ENCODE measurements at places on chromosomes 12 and 14.

DNA sequence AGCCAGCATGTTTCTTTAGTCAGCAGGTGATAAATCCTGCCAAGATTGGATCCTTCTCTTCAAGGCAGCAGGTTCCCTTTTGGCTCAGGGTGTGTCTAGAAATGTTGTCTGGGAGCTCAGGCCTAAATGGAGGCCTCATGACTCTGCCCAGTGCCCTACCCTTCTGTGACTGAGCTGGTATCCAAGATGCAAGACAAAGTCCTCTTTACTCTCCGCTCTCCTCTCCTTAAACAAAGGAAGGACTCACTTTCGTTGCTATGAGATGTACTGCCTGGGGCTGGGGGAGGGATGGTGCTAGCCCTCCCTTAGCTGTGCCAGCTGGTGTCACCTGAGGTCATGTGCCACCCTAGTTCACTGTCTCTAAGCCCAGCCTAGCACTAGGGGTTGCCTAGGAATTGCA is 13.8 kb upstream of the TMPRSS12 start:
- no peak for DNase-seq

GRCh38 chr14:95521001-95521400 is 4.6 kb upstream of the SYNE3 start:
- no peak for DNase-seq

DNA sequence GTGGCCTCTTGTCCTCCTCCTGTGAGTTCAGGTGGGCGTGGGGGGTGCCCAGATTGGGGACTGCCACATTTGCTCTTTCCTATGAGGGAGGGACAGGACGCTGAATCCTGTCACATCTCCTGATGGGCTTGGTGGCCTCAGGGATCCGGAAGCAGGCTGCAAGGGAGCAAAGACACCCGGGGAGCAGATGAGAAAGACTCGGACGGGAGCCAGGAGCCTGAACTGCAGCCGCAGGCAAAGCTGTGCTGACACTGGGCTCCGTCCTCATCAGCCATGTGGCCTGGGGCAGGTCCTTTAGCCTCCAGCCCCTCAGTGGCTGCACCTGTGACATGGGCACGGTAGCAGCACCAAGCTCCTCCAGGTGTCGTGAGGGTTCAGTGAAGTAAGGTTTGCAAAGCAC is 40.8 kb upstream of the RFLNA start:
- no peak for DNase-seq

DNA sequence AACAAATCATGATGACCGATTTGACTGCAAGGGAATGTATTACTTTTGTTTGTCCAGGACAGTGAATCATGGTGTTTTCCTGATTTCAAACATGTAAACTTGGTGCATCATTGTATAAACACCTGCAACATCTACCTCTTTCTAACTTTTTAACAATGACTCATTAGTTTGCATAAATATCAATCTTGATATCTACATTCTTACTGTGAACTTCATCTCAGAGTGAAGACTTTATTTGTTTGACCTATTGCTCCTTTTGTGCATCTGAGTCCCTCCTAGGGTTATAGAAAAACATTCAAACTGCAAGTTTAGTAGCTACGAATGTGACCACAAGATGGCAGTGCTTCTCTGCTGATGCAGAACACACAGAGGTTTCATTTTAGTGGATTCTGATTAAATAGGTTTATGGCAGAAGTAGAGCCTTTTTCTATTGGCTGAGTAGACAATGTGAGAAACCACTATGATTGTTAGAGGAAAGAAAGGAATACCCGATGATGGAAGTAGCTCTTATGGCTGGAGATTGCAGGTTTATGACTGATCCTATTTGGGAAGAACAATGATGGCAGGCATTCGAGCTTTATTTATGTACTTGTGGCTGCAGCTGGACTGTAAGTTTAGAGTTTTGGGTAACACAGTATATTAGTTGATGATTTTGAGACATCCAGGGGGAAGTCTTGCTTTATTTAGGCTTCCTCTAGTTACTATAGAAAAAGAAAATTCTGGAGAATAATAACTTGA is 244.2 kb upstream of the OR4E1 start:
- peak; percentile 33 for DNase-seq

GRCh38 chr14:58138031-58138713 is 13.8 kb downstream of the ARMH4 start:
- DNase-seq, result no peak

DNA sequence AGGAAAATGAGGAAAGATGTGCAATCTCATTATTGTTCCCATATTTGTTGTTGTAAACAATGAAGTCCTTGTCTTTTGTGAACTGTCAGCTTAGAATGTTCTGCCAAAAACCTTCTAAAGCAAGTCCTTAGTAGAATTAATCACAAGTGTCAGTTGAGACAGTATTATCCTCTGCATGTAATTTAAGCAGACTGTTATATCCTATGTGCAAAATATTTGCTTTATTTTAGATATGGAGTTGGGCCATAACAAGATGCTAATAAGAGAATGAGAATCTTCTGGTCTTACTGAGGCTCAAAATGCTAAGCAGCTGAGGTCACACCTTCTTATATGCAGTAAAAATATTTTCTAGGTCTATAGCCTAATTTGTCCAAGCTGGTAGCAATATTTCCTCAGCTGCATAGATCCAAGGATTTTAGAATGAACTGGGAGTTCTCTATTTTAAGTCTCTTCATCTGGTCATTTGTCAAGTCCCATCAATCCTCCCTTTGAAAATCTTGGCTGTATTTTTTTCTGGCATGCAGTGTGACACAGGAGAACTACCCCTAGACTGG is 222.3 kb upstream of the NAV3 start:
- DNase-seq, result no peak

GRCh38 chr12:69648476-69648875 is 37.8 kb upstream of the LRRC10 start:
- DNase-seq, result no peak

- no peak for DNase-seq
Observed at GRCh38 chr12:52690351-52691075, 10.3 kb upstream of the KRT1 start.

DNA sequence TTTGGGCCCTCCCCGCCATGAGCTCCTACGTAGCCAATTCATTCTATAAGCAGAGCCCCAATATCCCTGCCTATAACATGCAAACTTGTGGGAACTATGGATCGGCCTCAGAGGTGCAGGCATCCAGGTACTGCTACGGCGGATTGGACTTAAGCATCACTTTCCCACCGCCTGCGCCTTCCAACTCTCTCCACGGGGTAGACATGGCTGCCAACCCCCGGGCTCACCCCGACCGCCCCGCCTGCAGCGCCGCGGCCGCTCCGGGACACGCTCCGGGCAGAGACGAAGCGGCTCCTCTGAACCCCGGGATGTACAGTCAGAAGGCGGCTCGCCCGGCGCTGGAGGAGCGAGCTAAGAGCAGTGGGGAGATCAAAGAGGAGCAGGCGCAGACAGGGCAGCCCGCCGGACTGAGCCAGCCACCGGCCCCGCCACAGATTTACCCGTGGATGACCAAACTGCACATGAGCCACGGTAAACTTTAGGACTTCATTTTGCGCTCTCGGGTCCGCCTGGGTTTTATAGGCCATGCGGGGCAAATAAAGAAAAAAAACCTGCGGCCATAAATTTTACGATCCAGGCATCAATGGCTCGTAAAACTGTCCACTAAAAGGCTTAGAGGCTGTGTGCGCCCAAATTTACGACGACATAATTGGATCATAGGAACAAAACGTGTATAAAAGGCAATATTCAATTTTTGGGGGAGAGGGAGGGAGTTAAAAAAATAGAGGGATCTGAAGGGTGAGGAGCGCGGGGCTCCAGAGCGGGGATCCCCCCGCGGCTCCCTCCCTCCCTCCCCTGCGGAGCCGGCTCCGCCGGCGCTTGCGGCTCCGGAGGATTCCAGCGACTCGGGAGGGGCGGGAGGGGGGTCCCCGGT is 493 bp downstream of the HOXC5 start:
- no peak for DNase-seq

DNA sequence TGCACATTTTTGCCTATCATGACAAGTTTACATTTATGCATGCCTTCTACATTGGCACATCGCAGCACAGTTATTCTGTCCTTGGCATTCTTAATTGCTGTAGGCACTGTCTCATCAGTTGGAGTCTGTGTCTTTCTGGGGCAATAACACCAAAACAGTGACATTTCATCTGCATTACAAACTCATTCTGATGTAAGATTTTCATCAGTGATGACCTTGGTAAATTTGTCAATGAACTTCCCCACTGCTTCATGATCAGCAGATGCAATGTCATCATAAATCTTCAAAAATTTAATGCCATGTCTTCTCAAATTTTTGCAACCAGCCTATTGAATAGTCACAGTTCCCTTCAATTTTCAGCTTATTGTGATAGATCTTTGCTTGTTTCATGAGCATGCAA is 85.5 kb downstream of the CAPZA3 start:
- DNase-seq, result no peak

GRCh38 chr12:1632702-1633101 is 3.7 kb downstream of the WNT5B start:
- DNase-seq, result no peak

- DNase-seq, result no peak
Observed at GRCh38 chr12:52603314-52603713, 2.1 kb upstream of the KRT72 start.

GRCh38 chr12:128853600-128854197 is 421 bp downstream of the GLT1D1 start:
- no peak for DNase-seq

DNA sequence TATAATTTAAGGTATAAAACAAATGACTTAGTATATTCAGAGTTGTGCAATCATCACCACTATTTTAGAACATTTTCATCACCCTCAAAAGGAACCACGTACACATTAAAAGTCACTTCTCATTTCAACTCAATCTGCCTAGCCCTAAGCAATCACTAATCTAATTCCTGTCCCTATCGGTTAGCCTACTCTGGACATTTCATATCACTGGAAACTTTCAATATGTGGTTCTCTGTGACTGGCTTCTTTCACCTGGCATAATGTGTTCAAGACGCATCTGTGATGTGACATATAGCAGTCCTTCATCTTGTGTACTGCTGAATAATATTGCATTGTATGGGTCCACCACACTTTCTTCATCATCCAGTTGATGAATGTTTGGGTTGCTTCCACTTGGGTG is 15.4 kb upstream of the PIWIL1 start:
- DNase-seq, result no peak

GRCh38 chr14:101953151-101953550 is 11.2 kb upstream of the DYNC1H1 start:
- DNase-seq, result no peak

- no peak for DNase-seq
Observed at GRCh38 chr14:46058964-46059563, 592.5 kb downstream of the RPL10L start.

- no peak for DNase-seq
Observed at GRCh38 chr12:105987685-105988035, 151.1 kb downstream of the NUAK1 start.

Data from stimulated activated CD4-positive, alpha-beta T cell treated with anti-CD3 and anti-CD28 coated beads, Interleukin-12 subunit alpha, Interleukin-12 subunit beta, amount 100 ng/mL, for 4 hours (primary cell).